Activated CD8-positive, alpha-beta memory T cell treated with anti-CD3 and anti-CD28 coated beads, Interleukin-2, amount 10 ng/mL, durations not matched to agents 7 days and 5 days (primary cell): ENCODE measurements at places on chromosomes 16 and 17. TPM values are rescaled to one million over a fixed set of nuclear protein-coding genes. Genes with fewer than 3 reads are reported as not detected.
A peak's percentile ranks its signal among the peaks of the same experiment; 100 is the strongest.

Gene DLX3
- total RNA-seq, result not detected

Gene ABCA10
- total RNA-seq, result 0.33 TPM

Gene LAT
- 200 TPM for total RNA-seq

Gene ACSM2A
- total RNA-seq, result 0.26 TPM

Gene CCL8
- not detected for total RNA-seq

Gene HEATR9
- total RNA-seq, result 6.7 TPM

Gene CMTM2
- 1.6 TPM for total RNA-seq

Gene FOXJ1
- not detected for total RNA-seq

Gene ALKBH5
- total RNA-seq, result 111 TPM

Gene RRN3
- 39.4 TPM for total RNA-seq

DNA sequence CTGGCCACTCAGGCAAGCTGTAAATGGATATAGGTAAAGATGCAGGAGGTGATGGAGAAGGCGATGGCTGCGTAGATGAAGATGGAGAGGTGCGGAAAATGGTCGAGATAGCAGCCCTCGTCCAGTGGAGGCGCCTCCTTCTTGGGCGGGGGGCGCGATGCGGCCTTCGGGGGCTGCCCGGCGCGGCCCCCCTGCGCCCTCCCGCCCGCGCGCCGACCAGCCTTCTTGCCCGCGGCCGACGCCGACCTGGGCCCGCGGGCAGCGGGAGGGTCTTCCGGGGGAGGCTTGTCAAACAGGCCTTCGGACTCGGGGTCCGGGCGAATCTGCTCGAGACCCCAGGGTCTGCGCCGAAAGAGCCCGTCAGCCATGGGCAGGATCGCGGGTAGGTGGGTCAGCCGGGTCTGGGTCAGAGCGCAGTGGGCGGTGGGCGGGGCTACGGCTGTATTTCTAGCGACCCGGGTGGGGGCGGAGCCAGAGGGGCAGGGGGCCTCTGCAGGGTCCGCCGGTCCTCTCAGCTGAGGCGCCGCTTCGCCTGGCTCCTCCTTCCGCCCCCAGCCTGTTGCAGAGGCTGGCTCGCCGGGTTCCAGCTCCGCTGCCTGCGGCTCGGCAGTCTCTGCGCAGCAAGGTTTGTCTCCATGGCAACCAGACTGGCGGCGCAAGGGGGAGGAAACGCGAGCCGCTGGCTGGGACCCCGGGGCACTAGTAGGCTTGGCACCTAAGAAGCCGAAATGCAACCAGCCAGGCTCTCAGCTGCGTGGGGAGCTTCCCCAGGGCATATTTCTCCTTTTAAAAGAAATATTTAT lies 14.4 kb downstream of the MIS12 start:
- peaks cover 16% of the 10 kb centered on the region for H3K4me1 ChIP-seq
- H3K4me3 ChIP-seq, result peak overlapping the region; percentile 80
- H3K36me3 ChIP-seq, result peaks cover 10% of the 10 kb centered on the region
- H3K27ac ChIP-seq, result no peak overlapping the region

GRCh38 chr17:28551421-28552175 lies 826 bp downstream of the UNC119 start:
- no peaks in the 10 kb centered on the region for H3K27me3 ChIP-seq
- peak overlapping the region; percentile 71 for H3K27ac ChIP-seq
- H3K4me3 ChIP-seq, result peak overlapping the region; percentile 78
- no peak for DNase-seq
- H3K36me3 ChIP-seq, result peaks cover 29% of the 10 kb centered on the region

GRCh38 chr17:62824290-62825131 lies 16.4 kb upstream of the MARCHF10 start:
- peaks cover 7% of the 10 kb centered on the region for H3K4me1 ChIP-seq
- H3K27me3 ChIP-seq, result peaks cover 14% of the 10 kb centered on the region
- H3K36me3 ChIP-seq, result no peaks in the 10 kb centered on the region
- no peak for DNase-seq

DNA sequence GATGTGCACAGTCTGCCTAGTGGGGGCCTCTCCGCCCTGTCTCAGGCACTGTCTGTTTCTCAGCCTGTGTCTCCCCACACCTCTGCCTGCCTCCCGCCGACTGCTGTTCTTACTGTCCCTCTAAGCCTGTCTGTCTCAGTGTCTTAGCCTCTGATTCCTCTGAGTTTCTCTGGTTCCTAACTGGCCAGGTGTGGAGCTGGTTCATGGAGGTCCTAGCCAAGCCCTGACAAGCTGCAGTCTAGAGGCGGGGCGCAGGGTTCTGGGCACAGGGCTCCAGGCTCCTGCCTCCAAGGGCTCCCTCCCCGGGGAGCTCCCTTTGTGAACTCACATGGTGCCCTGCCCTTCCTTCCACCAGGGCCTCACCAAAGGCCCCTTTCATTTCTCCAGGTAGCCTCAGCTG lies 19.4 kb downstream of the C17orf100 start:
- no peak overlapping the region for H3K27ac ChIP-seq
- H3K4me3 ChIP-seq, result no peak overlapping the region
- no peaks in the 10 kb centered on the region for H3K36me3 ChIP-seq
- peaks cover 14% of the 10 kb centered on the region for H3K27me3 ChIP-seq

- H3K4me1 ChIP-seq, result peaks cover 21% of the 10 kb centered on the region
- no peak overlapping the region for H3K27ac ChIP-seq
- no peaks in the 10 kb centered on the region for H3K36me3 ChIP-seq
- no peak overlapping the region for H3K4me3 ChIP-seq
- no peak for DNase-seq
Measured at GRCh38 chr16:81740169-81740568, 38.9 kb upstream of the PLCG2 start.

- no peak overlapping the region for H3K4me3 ChIP-seq
- no peak overlapping the region for H3K27ac ChIP-seq
- DNase-seq, result peak; percentile 43
- H3K36me3 ChIP-seq, result peaks cover 7% of the 10 kb centered on the region
- H3K4me1 ChIP-seq, result no peaks in the 10 kb centered on the region
Measured at GRCh38 chr16:78437352-78437968, 338.0 kb downstream of the WWOX start.

DNA sequence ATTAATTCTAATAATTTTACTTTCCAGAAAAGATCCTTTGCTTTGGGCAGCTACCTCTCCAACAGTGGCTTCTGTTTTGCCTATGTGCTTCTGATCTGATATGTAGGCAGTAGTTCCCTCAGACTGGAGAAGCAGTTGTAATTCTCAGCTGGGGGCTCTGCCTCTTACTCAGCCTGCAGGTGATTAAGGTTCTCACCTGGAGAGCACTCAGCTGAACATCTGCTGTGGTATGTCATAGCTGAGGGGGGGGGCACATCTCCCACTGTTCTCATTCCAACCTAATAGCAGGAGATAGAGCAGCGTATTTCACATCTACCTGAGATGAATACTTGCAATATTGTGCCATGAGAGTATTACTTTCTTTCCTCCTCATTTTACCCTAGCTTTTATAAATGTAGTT lies 511.9 kb upstream of the CDH8 start:
- H3K27me3 ChIP-seq, result no peaks in the 10 kb centered on the region
- H3K4me1 ChIP-seq, result no peaks in the 10 kb centered on the region
- H3K27ac ChIP-seq, result no peak overlapping the region
- H3K4me3 ChIP-seq, result no peak overlapping the region
- H3K36me3 ChIP-seq, result no peaks in the 10 kb centered on the region

GRCh38 chr16:66690106-66690847 lies 6.3 kb downstream of the CMTM4 start:
- peaks cover 26% of the 10 kb centered on the region for H3K27me3 ChIP-seq
- no peaks in the 10 kb centered on the region for H3K36me3 ChIP-seq
- H3K4me3 ChIP-seq, result no peak overlapping the region
- peaks cover 8% of the 10 kb centered on the region for H3K4me1 ChIP-seq
- H3K27ac ChIP-seq, result no peak overlapping the region

GRCh38 chr16:79163691-79164387 lies 436.7 kb downstream of the MAF start:
- H3K36me3 ChIP-seq, result peaks cover 7% of the 10 kb centered on the region
- no peak for DNase-seq
- peaks cover 8% of the 10 kb centered on the region for H3K4me1 ChIP-seq
- peak overlapping the region; percentile 9 for H3K4me3 ChIP-seq
- H3K27ac ChIP-seq, result no peak overlapping the region
- no peaks in the 10 kb centered on the region for H3K27me3 ChIP-seq

GRCh38 chr16:24309258-24310142 lies 53.4 kb downstream of the CACNG3 start:
- H3K27me3 ChIP-seq, result peaks cover 10% of the 10 kb centered on the region
- H3K4me1 ChIP-seq, result no peaks in the 10 kb centered on the region
- no peaks in the 10 kb centered on the region for H3K36me3 ChIP-seq
- no peak overlapping the region for H3K27ac ChIP-seq

DNA sequence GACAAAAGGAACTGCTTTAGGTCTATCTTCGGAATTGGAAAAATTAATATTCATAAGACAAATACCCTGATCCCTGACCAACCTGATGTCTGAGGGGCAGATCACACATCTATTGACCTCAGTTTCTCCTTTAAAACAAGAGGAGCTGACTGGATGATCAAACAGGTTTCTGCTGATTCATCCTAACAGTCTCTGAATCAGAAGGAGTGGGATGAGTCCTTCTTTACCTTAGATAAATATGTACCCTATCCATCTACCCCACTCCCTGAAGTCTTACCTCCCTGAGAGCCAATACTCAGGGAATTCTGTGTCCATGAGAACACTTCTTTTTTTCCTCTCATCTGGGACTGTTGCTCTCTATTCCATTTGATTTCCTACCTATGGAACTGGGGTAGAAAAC lies 80.3 kb upstream of the CRHR1 start:
- H3K4me1 ChIP-seq, result no peaks in the 10 kb centered on the region
- H3K27me3 ChIP-seq, result peaks cover 51% of the 10 kb centered on the region
- no peak for DNase-seq
- H3K36me3 ChIP-seq, result no peaks in the 10 kb centered on the region
- no peak overlapping the region for H3K4me3 ChIP-seq

DNA sequence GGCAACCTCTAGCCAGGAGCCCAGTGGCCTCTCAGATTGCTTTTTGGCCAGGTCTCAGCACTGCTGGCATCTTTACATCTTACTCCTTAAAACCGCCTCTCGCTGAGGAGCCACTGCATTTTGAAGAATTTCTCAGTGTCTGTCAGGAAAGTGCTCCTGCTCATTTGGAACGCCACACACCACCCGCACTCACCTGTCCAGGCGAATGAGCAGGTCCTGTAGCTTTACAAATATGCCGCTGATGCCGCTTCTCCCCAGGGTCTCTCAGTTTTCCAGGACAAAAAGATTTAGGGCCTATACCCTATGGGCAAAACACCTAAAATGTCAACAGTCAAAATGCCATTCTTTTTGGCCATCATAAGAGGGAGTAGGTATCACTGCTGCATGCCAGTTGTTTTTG lies 22.1 kb downstream of the CYB561 start:
- H3K36me3 ChIP-seq, result no peaks in the 10 kb centered on the region
- no peak for DNase-seq
- H3K27ac ChIP-seq, result no peak overlapping the region
- no peak overlapping the region for H3K4me3 ChIP-seq
- H3K27me3 ChIP-seq, result no peaks in the 10 kb centered on the region

GRCh38 chr17:50634224-50634914 lies at the start of gene ABCC3:
TSS of gene ABCC3 (plus strand) at chr17:50634881. CDS start at chr17:50634937, 56 bp downstream.
- no peaks in the 10 kb centered on the region for H3K36me3 ChIP-seq
- H3K4me3 ChIP-seq, result no peak within 1 kb of the TSS
- H3K27me3 ChIP-seq, result peaks cover 74% of the 10 kb centered on the region

GRCh38 chr17:33262266-33263123 lies 30.6 kb downstream of the ASIC2 start:
- H3K4me3 ChIP-seq, result no peak overlapping the region
- no peak for DNase-seq
- no peak overlapping the region for H3K27ac ChIP-seq
- H3K4me1 ChIP-seq, result no peaks in the 10 kb centered on the region

- H3K36me3 ChIP-seq, result no peaks in the 10 kb centered on the region
- H3K27me3 ChIP-seq, result peaks cover 36% of the 10 kb centered on the region
- H3K4me1 ChIP-seq, result no peaks in the 10 kb centered on the region
- no peak overlapping the region for H3K27ac ChIP-seq
Measured at GRCh38 chr17:36459601-36460000, 26.9 kb upstream of the ZNHIT3 start.

DNA sequence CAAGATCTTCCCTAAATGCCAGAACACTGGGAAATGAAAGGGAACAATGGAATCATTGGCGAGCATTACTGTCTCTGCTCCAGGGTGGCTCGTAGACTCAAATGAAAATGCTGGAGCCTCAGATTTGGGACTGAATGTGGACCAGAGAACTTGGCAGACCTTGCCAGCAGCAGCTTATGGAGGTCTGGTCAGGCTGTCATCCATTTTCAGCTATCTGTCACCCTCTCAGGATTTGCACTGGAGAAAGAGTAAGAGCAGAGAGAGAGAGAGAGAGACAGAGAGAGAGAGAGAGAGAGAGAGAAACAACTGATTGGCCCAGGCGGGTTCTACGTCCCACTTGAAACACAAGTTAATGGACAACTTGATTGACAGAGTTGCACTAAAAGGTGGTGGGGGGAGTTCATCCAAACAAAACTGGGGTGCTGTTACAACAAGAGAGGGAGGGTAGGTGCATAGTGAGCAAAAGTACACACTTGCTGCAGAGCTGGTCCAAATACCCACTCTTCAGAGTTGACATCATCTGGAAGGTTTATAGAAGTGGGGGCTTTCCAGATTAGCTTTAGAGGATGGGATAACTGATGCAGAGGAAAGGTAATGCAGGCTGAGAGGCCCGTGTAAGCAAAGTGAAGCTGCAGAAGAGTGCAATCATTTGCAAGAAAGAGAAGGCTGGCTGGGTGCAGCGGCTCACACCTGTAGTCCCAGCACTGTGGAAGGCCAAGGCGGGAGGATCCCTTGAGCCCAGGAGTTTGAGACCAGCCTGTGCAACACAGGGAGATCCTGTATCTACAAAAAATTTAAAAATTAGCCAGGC lies 16.5 kb upstream of the NSMCE1 start:
- no peaks in the 10 kb centered on the region for H3K27me3 ChIP-seq
- no peak overlapping the region for H3K4me3 ChIP-seq
- peaks cover 55% of the 10 kb centered on the region for H3K4me1 ChIP-seq

- H3K27ac ChIP-seq, result no peak overlapping the region
- H3K36me3 ChIP-seq, result no peaks in the 10 kb centered on the region
- no peaks in the 10 kb centered on the region for H3K4me1 ChIP-seq
- peaks cover 10% of the 10 kb centered on the region for H3K27me3 ChIP-seq
- H3K4me3 ChIP-seq, result no peak overlapping the region
- DNase-seq, result no peak
Measured at GRCh38 chr16:4904942-4905615, 31.9 kb downstream of the PPL start.

GRCh38 chr17:44591206-44591605 lies 33.9 kb downstream of the FZD2 start:
- DNase-seq, result no peak
- H3K4me3 ChIP-seq, result no peak overlapping the region
- H3K36me3 ChIP-seq, result no peaks in the 10 kb centered on the region
- H3K27ac ChIP-seq, result no peak overlapping the region

DNA sequence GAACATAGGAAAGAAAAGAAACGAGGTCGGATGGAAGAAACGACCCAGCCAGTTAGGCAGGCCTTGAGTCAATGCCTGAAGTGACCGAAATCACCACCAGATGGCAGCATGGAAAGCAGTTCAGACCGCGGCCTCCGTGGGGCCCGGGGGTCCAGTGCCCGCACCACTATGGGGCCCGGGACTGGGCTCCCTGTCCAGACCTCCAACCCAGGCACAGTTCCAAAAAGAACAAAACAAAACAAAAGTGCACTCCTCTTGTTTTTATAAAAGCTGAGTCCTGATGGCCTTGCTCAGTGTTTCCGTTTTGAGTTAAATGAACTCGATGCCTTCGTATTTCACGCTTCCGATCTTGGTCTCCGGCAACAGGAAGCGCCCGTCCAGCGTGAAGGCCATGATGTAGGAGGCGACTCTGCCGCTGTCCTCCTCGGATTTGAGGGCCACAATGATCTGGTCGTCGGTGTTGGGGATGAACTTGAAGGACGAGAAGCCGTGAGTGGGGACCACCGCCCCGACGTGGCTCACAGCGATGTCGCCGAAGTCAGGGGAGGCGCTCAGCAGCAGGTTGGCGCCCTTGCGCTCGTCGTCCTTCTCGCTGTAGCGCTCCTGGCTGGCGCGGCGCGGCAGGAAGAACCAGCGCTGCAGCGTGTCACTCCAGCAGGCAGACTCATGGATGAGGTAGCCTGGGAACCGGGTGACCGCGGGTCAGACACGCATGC lies 13.7 kb upstream of the LGALS3BP start:
- H3K36me3 ChIP-seq, result peaks cover 45% of the 10 kb centered on the region
- H3K4me1 ChIP-seq, result no peaks in the 10 kb centered on the region
- no peaks in the 10 kb centered on the region for H3K27me3 ChIP-seq
- peak; percentile 66 for DNase-seq
